ENCODE measurements at places on chromosomes 11 and 22. TPM values are rescaled to one million over a fixed set of nuclear protein-coding genes. Genes with fewer than 3 reads are reported as not detected.

- no peak overlapping the region for H3K4me3 ChIP-seq
- DNase-seq: no peak
- H3K4me1 ChIP-seq: no peaks in the 10 kb centered on the region
These were observed 188.2 kb downstream of the MN1 start for GRCh38 chr22:27613099-27614005.

The OR5AK2 gene
- not detected for total RNA-seq

- peak overlapping the region; percentile 84 for H3K27ac ChIP-seq
- H3K27me3 ChIP-seq: no peaks in the 10 kb centered on the region
- H3K4me3 ChIP-seq: peak overlapping the region; percentile 84
- no peaks in the 10 kb centered on the region for H3K4me1 ChIP-seq
- peak; percentile 91 for DNase-seq
These were observed 876 bp upstream of the UBE2L6 start for GRCh38 chr11:57568330-57568766.

The TRABD gene
- total RNA-seq: 43.6 TPM

- no peaks in the 10 kb centered on the region for H3K36me3 ChIP-seq
- no peak overlapping the region for H3K27ac ChIP-seq
- no peaks in the 10 kb centered on the region for H3K4me1 ChIP-seq
- H3K4me3 ChIP-seq: no peak overlapping the region
- no peaks in the 10 kb centered on the region for H3K27me3 ChIP-seq
- peak; percentile 17 for DNase-seq
These were observed 447.1 kb downstream of the TBC1D22A start for GRCh38 chr22:47209547-47210023.

The SHISAL1 gene
- total RNA-seq: 0.27 TPM

The MICALL1 gene
- 27.3 TPM for total RNA-seq

The OTOG gene
- total RNA-seq: not detected

GRCh38 chr11:64083398-64084080 is 47.8 kb downstream of the FLRT1 start:
- DNase-seq: no peak
- H3K36me3 ChIP-seq: no peaks in the 10 kb centered on the region
- no peaks in the 10 kb centered on the region for H3K27me3 ChIP-seq
- no peak overlapping the region for H3K27ac ChIP-seq

The KCNC1 gene
- 0.19 TPM for total RNA-seq

The SCGB1A1 gene
- not detected for total RNA-seq

GRCh38 chr22:32395107-32395506 is 16.9 kb downstream of the RTCB start:
- no peaks in the 10 kb centered on the region for H3K27me3 ChIP-seq
- H3K4me1 ChIP-seq: no peaks in the 10 kb centered on the region
- H3K4me3 ChIP-seq: no peak overlapping the region
- no peak for DNase-seq

DNA sequence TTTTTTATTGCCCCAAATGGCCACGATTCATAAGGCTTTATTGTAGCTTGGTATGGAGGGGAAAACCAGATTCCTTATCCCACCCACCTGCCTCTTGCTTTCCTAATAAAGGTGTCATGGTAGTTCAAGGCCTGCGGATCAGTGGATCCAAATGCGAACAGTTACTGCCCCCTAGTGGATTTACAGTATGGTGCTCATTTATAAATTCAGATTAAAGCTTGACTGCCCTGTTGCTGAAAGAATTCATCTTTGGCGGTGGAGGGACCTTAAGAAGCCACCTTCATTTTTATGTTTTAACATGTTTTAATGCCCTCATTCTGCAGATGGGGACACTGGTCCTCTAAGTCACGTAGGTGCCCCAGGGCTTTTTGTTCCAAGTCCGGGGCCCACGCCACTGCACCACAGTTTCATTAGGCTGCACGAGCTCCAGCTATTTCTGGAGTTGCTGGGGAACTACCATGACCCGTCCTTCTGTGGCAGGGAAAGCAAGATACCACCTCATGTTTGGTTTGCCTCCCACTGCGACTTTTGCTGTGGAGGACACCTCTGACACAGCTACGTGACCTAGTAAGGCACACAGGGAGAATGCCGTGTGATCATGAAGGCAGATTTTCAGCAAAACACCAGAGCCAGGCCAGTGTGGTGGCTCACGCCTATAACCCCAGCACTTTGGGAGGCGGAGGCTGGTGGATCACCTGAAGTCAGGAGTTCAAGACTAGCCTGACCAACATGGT is 15.6 kb upstream of the INCENP start:
- no peak overlapping the region for H3K4me3 ChIP-seq
- no peaks in the 10 kb centered on the region for H3K4me1 ChIP-seq
- no peak for DNase-seq
- H3K36me3 ChIP-seq: no peaks in the 10 kb centered on the region
- no peaks in the 10 kb centered on the region for H3K27me3 ChIP-seq

The SF3B2 gene
- 196 TPM for total RNA-seq

GRCh38 chr11:116614306-116615210 is 158.2 kb downstream of the BUD13 start:
- H3K36me3 ChIP-seq: no peaks in the 10 kb centered on the region
- H3K27me3 ChIP-seq: no peaks in the 10 kb centered on the region
- no peaks in the 10 kb centered on the region for H3K4me1 ChIP-seq
- DNase-seq: no peak
- no peak overlapping the region for H3K4me3 ChIP-seq
